Gastrocnemius medialis (tissue), 4 donors: ENCODE measurements at places on chromosomes 16 and 17. TPM values are rescaled to one million over a fixed set of nuclear protein-coding genes. Genes with fewer than 3 reads are reported as not detected.

DNA sequence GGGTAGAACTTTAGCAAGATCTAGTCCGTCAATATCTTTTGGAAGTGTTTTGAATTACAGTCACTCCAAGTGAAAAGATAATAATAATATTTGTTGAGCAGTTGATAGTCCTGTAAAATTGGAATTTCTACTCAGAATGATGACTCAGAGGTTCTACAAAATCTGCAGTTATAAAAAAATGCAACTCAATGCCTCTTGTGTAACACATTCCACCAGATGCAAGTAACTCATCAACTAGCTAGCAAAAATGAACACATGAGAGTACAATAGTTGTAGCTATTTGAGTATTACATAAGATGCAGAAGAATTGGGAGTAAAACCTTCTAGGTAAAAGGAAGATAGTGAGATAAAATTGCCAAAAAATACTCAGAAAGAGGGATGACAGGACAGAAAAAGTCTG, 177.2 kb downstream of the CDH8 start:
- no peak overlapping the region for H3K27ac ChIP-seq
- no peak for DNase-seq
- no peaks in the 10 kb centered on the region for H3K27me3 ChIP-seq

DNA sequence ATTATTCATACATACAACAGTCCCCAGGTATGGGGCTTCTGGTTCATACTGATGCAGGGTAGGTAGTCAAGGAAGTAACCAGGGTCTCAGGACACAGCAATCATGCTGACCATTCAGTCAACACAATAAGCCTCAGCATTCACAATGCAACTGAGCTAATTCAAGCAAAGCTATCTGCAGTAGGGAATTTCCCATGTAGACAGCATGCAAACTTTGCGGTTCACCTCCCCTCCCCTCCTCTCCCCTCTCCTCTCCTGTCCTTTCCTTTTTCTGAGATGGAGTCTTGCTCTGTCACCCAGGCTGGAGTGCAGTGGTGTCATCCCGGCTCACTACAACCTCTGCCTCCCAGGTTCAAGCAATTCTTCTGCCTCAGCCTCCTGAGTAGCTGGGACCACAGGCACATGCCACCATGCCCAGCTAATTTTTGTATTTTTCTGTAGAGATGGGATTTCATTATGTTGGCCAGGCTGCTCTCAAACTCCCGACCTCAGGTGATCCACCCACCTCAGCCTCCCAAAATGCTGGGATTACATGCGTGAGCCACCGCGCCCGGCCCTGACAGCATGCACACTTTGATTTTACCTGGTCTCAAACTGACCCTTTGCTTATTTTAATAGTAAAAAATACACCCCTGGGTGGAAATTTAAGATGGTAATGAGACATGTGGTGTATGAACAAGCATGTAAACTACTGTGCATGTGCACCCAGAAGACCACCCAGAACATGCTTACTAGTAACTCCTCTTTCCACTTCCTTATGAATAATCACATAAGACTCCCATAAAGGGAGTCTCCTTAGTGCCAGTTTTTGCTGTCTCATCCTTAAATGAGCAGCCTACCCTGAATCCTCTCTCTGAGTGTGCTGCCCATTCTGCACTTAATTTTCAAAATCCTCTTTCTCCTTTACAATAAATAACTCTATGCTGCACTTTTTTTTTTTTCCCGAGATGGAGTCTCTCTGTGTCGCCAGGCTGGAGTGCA, 9.3 kb upstream of the RNF135 start:
- H3K27ac ChIP-seq: no peak overlapping the region
- no peaks in the 10 kb centered on the region for H3K27me3 ChIP-seq
- no peak for DNase-seq
- H3K36me3 ChIP-seq: no peaks in the 10 kb centered on the region
- H3K4me3 ChIP-seq: no peak overlapping the region

- H3K27me3 ChIP-seq: no peaks in the 10 kb centered on the region
- peak overlapping the region; percentile 18 for H3K27ac ChIP-seq
- DNase-seq: no peak
- peaks cover 5% of the 10 kb centered on the region for H3K4me1 ChIP-seq
- H3K36me3 ChIP-seq: no peaks in the 10 kb centered on the region
Measured at GRCh38 chr16:17313793-17314547, 156.8 kb downstream of the XYLT1 start.

DNA sequence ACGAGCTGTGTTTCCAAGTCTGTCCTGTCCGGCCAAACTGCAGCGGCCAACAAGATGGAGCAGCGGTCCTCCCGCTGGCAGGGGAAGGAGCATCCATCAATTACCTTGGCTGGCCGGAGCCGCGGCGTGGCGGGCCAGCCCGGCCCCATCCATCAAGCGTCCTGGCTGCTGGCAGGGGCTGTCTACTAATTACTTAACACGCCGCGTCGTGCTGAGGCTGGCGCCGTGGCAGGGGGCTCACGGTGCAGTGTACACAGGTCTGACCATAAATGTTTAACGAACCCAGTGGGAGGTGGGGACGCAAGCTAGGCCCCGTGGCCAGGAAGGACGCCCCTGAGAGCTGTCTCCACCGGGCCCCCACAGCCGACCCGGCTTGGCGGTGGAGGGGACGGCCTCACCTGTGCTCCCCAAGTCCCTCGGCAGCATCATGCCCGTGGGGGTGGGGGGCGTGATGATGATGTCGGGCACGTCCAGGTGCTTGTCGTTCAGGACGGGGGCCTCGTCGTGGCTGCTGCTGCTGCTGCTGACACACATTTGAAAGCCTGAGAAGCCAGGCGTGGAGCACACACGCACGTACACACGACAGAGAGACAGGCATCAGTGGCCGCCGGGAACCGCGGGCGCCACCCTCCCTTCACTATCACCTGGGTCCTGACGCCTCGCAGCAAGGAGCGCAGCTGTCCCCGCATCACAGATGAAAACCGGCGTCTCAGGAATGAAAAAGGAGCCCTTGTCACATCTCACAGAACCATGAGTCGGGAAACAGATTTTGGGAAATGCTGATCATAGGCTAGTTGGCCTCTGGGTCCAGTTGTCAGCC, 21.2 kb upstream of the GINS2 start:
- no peak overlapping the region for H3K4me3 ChIP-seq
- no peak overlapping the region for H3K27ac ChIP-seq
- no peaks in the 10 kb centered on the region for H3K27me3 ChIP-seq
- no peak for DNase-seq

GRCh38 chr17:21678393-21679081, 13.8 kb upstream of the KCNJ18 start:
- no peak overlapping the region for H3K4me3 ChIP-seq
- H3K4me1 ChIP-seq: no peaks in the 10 kb centered on the region
- no peaks in the 10 kb centered on the region for H3K36me3 ChIP-seq
- H3K27ac ChIP-seq: no peak overlapping the region
- no peak for DNase-seq

- peaks cover 89% of the 10 kb centered on the region for H3K4me1 ChIP-seq
- peak overlapping the region; percentile 74 for H3K27ac ChIP-seq
- DNase-seq: no peak
- no peaks in the 10 kb centered on the region for H3K36me3 ChIP-seq
- no peaks in the 10 kb centered on the region for H3K27me3 ChIP-seq
Measured at GRCh38 chr16:85004587-85005205, 6.6 kb downstream of the ZDHHC7 start.

PLA2G10 gene
- not detected for total RNA-seq

MYLK3 gene
- total RNA-seq: 4.9 TPM

CCDC78 gene
- not detected for total RNA-seq

CAPNS2 gene
- not detected for total RNA-seq

PLEKHG4 gene
- total RNA-seq: 16.5 TPM
